CD4-positive, alpha-beta T cell treated with Interleukin-1 beta for 1 hour (primary cell): ENCODE measurements at places on chromosomes 7 and 10.

- no peak for DNase-seq
Observed at GRCh38 chr7:95976369-95977060, 204.2 kb downstream of the DYNC1I1 start.

- DNase-seq, result no peak
Observed at GRCh38 chr10:79387466-79387973, 40.3 kb downstream of the PPIF start.

DNA sequence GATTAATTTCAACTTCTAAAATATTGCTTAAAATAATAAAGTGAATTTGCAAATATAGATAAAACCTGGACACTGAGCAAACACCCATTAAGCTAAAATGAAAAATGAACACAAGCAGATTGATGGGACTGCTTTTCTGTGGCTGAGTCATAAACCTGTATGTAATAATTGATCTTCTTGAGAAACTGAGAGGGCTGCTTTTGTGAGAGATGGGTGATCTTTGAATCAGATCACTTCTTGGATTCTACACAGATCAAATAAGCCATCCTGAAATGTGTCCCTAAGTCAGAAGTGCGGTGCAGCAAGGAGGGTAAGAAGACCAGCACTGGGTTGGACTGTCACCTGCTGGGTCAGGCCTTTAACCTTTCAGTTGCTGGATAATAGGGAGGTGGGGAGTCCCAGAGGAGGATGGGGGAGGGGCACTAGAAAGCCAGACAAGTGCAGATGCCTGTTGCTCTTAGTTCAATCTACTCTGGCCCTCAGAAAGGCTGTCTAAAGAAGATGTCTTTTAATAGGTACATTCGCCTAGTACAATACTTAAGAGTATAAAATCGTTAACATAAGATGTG, 178.2 kb upstream of the NAMPT start:
- no peak for DNase-seq

- DNase-seq, result no peak
Observed at GRCh38 chr10:70967591-70968587, 79.5 kb upstream of the PCBD1 start.

- no peak for DNase-seq
Observed at GRCh38 chr10:5555881-5556280, 31.1 kb downstream of the CALML3 start.

DNA sequence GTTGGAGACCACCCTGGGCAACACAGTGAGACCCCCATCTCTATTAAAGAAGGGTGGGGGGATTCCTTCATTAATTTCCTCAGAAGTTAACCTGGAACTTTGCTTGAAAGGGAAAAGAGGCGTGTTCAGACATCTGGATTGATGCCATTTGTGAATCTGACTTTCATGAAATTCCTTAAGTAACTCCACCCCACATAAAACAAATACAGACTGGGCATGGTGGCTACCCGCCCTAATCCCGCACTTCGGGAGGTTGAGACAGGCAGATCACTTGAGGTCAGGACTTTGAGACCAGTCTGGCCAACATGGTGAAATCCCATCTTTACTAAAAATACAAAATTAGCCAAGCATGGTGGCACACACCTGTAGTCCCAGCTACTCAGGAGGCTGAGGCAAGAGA, 75.0 kb downstream of the EEPD1 start:
- DNase-seq, result no peak

DNA sequence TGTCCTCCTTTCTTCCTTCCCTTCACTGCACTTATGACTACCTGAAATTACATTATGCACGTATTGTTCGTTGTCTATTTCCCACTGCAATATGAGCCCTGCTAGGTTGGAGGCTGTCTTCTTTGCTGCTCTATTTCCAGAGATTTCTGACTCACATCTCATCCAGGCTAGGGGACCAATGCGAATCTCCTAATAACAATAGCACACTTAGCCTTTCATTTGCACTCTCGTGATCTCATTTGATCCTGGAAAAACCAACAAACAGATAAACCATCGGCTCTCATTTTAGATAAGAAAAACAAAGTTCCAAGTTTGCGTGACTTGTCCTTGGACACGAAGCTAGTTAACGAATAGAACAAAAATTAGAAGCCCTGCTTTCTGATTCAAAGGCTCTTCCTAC, 1.4 kb downstream of the ZNF438 start:
- no peak for DNase-seq

DNA sequence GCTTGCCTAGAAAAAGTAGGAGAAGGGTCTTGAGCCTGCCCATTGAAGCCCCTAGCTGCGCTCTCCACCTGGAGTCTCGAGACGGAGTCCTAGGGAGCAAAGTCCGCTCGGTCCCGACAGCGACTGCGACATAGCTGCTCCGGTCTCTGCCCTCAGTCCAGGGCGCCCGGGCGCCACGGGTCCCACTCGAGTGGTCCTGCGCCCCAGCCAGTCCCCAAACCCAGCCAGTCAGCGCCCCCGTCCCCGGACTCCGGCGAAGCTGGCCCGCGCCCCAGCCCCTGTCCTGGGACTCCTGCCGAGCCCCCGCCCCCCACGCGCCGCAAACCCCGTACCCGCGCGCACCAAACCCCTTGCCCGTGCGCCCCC, 490 bp downstream of the TNS3 start:
- DNase-seq, result no peak

- DNase-seq, result peak; percentile 24
Observed at GRCh38 chr7:142711746-142712616, 37.3 kb upstream of the PRSS1 start.

- no peak for DNase-seq
Observed at GRCh38 chr7:30046127-30046770, 18.0 kb downstream of the PLEKHA8 start.

DNA sequence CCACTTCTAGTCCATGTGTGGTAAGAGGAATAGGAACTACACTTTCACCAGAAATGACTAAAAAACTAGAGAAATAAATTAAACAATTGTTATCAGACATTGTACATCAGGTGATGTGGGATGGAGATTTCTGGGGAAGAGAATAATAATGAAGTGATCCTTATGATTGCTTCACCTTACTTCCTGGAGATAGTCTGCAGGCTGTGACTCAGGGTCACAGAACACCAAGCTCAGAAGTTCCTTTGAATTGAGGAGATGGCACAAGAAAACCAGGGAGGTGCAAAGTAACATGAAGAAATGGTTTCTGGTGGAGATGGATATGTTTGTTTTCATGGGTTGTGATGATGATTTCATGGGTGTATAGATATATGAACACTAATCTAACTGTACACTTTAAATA, 44.5 kb downstream of the ZWINT start:
- no peak for DNase-seq

- no peak for DNase-seq
Observed at GRCh38 chr7:135601182-135601581, 43.5 kb downstream of the NUP205 start.

DNA sequence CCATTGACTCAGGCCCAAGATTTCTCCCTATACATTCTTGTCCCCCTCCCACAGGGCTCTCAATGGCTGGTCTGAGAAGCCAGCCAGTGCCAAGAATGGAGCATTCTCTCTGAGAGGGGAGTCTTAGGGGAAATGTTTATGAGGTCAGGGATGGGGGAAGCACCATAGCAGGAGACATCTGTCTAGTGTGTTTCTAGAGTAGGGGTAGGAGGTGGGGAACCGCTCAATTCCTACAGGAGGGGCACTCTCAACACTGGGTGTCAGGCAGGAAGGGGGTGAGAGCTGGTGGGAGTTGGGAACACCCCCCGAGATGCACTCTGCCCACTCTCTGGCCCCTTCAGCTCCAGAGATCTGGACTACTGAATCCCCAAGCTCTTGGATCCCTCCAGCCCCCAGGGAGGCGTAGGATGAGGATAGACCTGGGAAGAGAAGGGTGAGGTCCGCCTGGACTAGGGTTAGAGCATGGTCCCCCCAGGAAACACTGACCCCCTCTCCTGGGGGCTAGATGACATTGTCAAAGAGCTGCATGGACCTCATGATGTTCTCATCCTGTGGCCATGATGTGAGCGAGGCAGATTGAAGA, 8.7 kb upstream of the OGA start:
- no peak for DNase-seq

DNA sequence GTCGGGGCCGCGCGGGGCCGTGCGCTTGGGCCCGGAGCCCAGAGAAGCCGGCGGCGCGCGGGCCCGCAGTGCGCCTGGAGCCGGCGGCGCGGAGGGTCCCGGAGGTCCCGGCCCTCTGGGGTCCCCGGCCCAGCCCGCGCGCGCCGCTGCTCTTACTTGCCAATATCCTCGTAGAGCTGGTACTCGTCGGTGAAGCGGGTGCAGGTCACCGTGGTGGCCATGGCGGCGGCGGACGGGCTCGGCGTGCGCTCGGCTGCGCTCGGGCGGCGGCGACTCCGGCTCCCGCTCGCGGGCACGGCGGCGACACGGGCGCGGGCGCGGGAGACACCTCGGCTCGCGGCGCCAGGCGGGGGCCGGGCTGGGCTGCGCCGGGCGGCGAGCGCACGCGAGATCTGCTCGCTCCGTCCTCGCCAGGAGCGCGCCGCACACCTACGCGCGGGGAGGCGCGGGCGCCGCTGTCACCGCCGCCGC, at the start of gene CAMK2B:
TSS of gene CAMK2B (minus strand) at position 394 of the 471 bp plus-strand sequence. CDS start at position 221, 173 bp downstream.
- DNase-seq, result no peak

- no peak for DNase-seq
Observed at GRCh38 chr7:55448526-55448925, 83.4 kb downstream of the LANCL2 start.

- DNase-seq, result no peak
Observed at GRCh38 chr10:132390170-132390920, 6.7 kb upstream of the PWWP2B start.

GRCh38 chr7:55081068-55081467, 62.3 kb downstream of the EGFR start:
- DNase-seq, result no peak

DNA sequence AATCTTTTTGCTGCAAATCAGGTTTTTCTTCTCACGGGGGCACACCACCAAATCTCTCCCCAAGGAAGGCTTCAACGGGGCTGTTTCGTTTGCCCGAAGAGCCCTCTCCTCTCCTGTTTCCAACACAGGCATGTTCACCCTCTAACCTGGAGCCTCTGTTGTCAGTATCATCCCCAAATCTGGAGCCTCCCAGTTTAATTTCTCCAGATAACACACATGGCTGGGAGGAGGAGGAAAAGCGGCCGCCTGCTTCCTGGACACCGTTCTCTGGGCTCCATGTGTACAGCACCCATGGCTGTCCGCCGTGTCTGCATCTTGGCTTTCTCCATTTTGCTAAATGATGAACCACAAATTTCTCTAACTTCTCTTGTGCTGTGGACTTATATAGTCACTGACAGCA, 214.5 kb downstream of the DIP2C start:
- no peak for DNase-seq

GRCh38 chr10:133326745-133327650, 9.7 kb downstream of the CALY start:
- DNase-seq, result no peak

DNA sequence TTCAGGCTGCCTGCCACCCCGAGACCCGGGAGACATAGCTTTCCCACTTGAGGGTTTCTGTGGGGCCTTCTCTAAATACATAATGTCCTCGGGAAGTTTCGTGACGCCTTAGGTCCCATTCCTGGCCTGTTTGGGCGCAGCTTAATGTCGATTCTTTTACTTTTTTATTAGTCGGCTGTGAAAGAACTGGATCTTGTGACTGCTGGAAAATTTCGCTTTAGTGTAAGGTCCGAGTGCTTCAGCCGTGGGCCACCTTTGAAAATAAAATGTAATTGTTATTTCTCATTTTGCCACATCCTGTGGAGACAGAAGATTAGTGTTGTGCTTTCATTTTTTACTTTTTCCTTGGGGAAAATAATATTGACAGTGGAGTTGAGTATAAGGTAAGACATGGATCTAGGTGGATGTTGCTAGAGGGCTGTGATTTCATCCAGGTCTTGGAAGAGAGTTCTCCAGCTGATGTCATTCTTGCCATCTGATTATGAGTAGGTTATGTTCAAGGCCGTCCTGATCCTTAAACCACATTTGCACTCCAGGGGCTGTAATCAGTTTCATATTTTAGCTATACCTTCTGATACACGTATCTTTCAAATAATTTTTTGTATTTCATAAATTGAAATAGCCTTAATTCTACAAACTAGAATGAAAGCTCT, 830 bp downstream of the RAB18 start:
- DNase-seq, result no peak

DNA sequence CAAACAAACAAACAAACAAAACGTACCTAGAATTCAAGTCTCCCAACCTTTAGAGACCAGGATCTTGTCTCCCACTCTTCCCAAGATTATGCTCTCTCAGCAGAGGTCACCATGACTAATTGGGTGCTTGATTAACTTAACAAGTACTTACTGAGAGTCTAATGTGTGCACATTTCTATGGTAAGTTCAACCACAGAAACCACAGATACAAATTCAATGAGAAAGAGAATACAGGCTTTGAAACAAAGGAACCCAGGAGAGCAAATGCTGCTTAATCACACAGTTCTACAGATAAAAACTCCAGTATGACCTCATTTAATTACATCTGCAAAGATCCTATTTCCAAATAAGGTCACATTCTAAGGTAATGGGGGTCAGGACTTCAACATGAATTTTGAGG, 142.8 kb downstream of the DNAJC1 start:
- no peak for DNase-seq

DNA sequence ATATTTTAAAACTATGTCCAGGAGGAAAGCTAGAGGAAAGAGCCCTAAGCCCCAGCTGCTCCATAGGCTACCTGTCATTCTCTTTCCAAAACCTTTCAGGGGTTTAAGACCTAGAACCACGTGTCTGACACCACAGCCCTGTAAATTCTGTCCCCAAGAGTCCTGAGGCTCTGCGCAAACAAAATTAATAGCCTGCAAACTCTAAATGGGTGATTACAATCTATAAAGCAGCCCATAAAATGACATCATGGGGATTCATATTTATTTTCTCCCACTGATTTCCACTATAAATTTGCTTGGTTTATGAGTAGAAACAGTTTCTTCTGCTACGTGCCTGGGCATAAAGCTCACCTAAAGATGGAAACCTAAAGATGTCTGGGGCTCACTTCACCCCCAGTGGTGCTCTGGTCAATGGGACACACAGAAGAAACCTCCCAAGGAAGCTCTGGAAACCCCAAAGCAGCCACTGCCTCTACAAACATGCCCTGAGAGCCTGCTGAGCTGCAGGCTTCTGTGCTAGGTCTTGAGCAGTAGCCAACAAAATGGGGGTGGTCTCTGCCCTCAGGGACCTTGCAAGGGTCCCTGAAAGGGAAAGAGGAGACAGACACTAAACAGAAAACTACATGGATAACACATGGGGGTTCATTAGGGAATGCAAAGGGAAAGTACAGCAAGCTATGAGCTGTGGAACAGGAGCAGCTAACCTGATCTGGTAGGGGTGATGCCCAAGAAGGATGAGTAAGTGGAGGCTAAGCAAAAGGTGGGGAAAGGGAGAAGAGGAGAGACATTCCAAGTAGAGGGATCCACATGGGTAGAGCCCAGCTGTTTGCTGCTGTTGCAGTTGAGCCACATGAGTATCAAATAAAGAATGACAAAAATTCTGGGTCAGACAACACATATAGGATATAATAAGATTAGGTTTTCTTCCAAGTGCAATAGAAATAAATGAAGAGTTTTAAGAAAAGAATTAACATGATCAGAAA, 331.7 kb downstream of the KCNMA1 start:
- no peak for DNase-seq
